ENCODE measurements at places on chromosomes 7 and 10.

DNA sequence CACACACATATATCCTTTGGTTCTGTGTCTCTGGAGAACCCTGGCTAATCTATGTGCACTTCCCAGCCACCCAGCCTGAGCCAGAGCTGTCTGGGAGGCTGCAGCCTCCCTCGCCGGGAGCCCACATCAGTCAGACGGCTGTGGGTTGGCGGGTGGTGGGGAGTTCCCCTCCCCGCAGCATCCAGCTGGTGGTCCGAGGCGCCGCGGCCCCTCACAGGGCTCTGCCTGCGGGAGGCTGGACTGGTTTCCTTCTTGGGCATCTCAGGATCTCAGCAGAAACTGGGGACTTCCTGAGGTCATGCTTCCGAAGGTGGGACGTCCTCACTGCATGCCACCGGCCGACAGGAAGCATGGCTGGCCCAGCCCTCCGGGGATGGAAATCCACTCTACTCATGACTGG is 22.0 kb upstream of the PSMG3 start:
- no peak for DNase-seq

GRCh38 chr7:19754521-19755116 is 18.8 kb downstream of the TMEM196 start:
- no peak for DNase-seq

- DNase-seq, result no peak
Observed at GRCh38 chr7:37769726-37770125, 78.7 kb upstream of the NME8 start.

GRCh38 chr10:84543948-84544347 is 215.6 kb downstream of the CCSER2 start:
- DNase-seq, result no peak

- DNase-seq, result no peak
Observed at GRCh38 chr10:74189999-74190421, 39.0 kb downstream of the ADK start.

GRCh38 chr10:22049635-22050034 is 46.1 kb upstream of the DNAJC1 start:
- no peak for DNase-seq

GRCh38 chr7:26091933-26092332 is 60.1 kb upstream of the NFE2L3 start:
- DNase-seq, result no peak

DNA sequence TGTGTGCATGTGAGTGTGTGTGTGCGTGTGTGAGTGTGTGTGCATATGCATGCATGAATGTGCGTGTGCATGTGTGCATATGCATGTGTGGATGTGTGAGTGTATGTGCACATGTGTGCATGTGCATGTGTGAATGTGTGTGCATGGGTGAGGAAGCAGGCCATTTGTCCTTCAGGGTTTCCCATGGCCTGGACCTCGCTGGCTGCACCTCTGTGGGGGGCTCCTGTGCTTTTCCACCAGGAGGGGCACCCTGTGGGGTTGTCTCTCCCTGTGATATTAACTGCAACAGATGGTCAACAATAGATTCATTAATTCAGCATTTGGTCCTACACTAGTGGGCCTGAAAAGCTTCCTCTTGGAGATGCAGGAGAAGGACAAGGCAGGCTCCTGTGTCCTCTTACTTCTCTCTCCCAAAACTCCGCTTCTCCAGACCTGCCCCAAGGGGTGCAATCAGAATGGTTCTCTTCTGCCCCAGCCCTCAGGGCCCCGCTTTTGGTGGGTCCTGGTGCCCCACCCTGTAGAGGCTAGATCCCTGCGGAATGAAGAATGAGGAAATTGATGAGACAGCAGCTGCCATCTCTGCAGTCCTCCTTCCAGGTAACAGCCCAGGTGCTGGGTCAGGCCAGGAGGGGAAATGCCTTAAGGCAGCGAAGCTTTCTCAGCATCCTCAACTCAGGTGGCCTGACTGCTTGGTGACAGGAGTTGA is 41.5 kb upstream of the NUB1 start:
- DNase-seq, result no peak

GRCh38 chr7:137282043-137282442 is 61.5 kb downstream of the PTN start:
- no peak for DNase-seq

DNA sequence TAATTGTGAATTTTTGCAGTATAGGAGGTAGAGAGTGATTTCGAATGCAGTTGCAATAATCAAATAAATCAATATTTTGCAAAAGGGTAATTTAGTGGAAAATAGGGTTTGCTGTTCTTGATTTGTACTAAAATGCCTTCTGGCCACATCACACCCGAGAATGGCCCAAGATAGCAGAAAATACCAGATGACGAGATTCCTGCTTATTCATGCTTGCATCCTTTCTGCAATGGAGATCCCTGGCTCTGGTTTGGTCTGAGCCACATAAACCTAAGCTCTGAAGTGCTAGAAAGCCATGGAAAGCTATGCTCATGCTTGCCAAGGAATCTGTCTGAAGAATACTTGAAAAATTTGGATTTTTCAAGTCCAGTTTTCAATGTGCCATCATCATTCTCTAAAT is 634.2 kb upstream of the COBL start:
- no peak for DNase-seq

DNA sequence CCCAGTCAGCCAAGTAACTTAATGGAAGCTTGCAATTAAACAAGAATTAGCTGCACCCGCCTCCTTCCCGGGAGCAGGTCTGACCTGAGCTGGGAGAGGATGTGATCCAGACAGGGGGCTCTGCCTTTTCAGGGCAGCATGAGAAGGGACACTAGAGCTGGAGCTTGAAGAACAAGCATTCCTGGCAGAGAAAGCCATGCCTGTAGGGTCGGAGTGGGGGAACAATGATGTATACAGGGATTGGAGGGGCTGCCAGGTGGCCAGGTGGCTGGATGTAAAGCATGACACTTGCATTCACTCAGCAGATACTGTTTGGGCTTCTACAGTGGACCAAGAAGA is 112.5 kb downstream of the GRK5 start:
- no peak for DNase-seq
